ENCODE measurements at places on chromosomes 12 and 14.

DNA sequence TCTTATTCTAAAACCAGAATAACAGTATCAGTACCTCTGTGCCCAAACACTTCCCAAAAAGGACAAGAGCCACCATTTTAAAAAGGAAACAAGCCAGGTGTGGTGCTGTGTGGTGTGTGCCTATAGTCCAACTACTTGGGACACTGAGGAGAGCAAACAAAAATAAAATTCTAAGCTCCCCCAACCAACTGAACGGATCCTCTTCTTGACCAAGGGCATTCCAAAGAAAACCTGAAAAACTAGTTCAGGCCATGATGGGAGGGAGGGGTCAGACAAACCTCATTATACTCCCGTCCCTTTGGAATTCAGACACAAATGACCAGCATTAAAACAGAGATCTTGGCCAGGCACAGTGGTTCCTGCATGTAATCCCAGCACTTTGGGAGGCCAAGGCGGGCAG is 20.5 kb downstream of the SLC11A2 start:
- DNase-seq: no peak

- DNase-seq: no peak
Measured at GRCh38 chr12:56021889-56022497, 1.1 kb downstream of the IKZF4 start.

DNA sequence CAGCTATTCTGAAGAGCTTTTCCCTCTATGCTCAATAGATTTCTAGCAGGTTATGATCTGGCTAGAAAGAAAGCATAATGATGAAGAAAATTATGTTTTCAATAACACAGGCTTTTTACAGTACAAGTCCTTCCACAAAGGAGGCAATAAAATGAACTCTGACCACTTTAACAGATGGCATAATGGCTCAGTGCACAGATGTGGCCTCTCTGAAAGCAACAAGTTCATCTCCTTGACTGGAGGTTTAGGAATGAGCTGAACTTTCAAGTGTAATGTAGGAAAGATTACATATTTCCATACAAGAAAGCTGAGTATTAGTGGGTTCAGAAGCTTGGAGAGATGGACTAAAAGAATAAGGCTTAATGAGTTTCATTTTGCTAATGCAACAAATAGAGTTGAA is 147.4 kb downstream of the EFCAB11 start:
- no peak for DNase-seq

- DNase-seq: no peak
Measured at GRCh38 chr14:35047976-35048513, 2.0 kb downstream of the FAM177A1 start.

- no peak for DNase-seq
Measured at GRCh38 chr12:62841846-62842245, 93.1 kb downstream of the PPM1H start.

GRCh38 chr12:106358396-106359241 is 1.1 kb downstream of the POLR3B start:
- DNase-seq: no peak

GRCh38 chr14:92510972-92511371 is 2.6 kb upstream of the RIN3 start:
- DNase-seq: no peak

DNA sequence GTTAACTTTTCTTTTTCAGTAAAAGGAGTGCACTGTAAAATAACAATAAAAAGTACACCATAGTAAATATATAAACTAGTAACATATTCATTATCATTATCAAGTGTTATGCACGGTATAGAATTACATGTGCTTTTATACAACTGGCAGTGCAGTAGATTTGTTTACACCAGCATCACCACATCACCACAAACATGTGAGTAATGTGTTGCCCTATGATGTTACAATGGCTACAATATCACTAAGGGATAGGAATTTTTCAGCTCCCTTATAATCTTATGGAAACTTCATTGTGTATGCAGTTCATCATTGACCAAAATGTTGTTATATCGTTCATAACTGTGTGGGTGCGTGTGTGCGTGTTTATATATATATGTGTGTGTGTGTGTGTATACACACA is 23.5 kb upstream of the NEDD1 start:
- no peak for DNase-seq

DNA sequence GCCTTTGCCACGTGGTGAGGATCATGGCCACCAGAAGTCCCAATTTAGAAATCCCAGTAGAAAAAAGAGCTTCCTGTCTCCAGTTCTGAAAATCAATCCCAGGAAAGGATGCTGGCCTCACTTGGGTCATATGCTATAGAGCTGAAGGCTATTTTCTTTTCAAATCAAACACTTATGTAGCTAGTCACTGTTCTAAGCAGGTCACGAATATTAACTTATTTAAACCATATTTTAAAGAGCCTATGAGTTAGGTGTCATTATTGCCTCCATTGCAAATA is 97.5 kb downstream of the VCPKMT start:
- DNase-seq: no peak

- no peak for DNase-seq
Measured at GRCh38 chr14:36365766-36366165, 45.3 kb upstream of the MBIP start.

GRCh38 chr12:47147739-47148138 is 68.0 kb upstream of the AMIGO2 start:
- no peak for DNase-seq

- no peak for DNase-seq
Measured at GRCh38 chr12:46490635-46491034, 118.1 kb upstream of the SLC38A2 start.

GRCh38 chr14:51609251-51609954 is 42.3 kb upstream of the FRMD6 start:
- DNase-seq: no peak

DNA sequence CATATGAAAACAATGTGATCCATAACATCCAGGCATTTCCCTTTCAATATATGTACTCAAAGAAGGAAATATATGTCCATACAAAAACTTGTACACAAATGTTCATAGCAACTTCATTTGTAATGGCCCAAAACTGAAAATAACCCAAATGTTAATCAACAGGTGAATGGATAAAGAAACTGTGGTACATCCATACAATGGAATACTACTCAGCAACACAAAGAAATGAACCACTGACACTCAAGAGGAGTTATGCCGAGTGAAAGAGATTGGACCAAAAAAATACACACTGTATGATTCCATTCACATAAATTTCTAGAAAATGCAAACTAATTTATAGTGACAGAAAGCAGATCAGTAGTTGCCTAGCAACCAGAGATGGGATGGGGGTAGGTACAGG is 30.3 kb upstream of the GXYLT1 start:
- DNase-seq: no peak

DNA sequence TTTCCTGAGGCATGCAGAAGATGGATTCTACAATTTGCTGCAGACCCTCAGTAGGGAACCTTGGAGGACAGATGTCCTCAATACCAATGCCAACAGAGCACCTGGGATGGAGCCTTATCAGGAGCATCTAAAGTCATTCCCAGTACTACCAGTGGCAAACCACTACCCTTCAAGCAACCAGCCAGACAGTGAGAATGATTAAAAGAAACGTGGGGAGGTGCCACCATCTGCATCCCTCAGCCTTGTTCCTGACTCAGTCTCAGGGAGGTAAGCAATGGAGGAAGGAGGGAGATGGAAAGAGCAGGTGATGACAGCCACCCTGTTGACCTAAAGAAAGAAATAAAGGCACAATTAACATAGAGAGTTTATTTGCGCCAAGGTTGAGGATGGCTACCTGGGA is 175.2 kb upstream of the GRIN2B start:
- no peak for DNase-seq

- DNase-seq: no peak
Measured at GRCh38 chr12:51405801-51406207, 14.6 kb upstream of the GALNT6 start.

- no peak for DNase-seq
Measured at GRCh38 chr12:20213723-20214625, 154.4 kb upstream of the PDE3A start.

DNA sequence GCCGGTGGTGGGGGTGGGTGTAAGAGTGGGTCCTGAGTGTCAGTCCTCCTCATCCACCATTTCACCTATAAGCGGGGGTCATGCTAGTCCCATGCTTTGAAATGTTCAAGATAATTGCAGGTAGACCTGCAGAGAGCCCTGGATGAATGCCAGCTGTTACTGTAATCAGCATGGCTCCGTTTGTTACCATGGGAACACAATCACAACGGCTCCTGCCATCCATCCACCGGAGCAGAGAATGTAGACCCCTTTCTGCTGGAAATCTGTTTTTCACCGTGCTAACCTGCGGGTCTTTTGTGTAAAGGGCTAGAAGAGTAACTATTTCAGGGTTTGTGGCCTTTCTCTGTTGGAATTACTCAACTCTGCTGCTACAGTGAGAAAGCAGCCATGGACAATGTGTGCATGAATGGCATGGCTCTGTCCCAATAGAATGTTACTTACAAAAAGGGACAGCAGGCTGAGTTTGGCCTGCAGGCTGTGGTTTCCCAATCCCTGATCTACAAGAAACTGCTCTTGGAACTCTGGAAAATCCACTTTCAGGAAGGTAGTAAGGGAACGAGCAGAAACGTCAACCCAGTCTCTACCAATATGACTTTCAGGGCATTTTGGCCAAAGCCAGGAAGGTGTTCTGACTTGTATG is 36.1 kb downstream of the KCTD10 start:
- DNase-seq: no peak

DNA sequence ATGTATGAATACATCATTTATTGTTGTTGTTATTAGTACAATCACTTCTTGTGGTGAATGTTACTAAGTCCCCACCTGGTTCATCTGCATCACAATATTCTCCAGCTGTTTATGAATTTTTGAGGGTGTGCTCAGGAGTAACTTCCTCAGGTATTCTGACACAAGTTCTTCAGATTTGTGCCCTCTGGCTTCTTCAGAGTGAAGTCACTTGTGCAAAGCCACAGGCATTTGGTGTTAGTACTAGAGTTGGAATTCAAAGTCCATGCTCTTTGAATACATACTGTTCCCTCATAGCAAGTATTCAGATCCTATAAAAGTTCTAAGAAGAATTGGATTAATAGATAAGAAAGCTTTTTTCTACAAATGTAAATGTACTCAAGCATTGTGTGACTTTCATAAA is 150.3 kb upstream of the AVPR1A start:
- DNase-seq: no peak

DNA sequence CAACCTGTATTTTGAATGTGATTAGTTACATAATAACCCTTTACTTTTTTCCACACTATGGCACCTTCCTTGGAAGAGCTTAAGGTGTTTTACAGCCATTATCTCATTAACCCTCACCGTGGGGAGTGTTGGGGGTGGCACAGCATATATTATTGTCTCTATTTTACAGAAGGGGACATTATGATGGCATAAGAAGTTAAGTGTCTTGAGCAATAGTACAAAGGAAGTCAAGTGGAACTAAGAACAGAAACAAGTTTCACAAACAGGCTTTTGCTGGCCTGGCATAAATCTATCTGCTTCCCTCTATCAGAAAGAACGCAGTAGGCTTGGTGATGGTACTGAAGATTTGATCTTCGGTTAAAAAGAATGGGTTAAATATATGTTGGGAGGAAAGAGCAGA is 169.7 kb upstream of the OTX2 start:
- no peak for DNase-seq

GRCh38 chr12:39352471-39353017 is 90.4 kb downstream of the KIF21A start:
- no peak for DNase-seq

- no peak for DNase-seq
Measured at GRCh38 chr12:106493531-106493930, 89.3 kb upstream of the RFX4 start.

- no peak for DNase-seq
Measured at GRCh38 chr14:74671789-74672188, 41.1 kb downstream of the AREL1 start.

DNA sequence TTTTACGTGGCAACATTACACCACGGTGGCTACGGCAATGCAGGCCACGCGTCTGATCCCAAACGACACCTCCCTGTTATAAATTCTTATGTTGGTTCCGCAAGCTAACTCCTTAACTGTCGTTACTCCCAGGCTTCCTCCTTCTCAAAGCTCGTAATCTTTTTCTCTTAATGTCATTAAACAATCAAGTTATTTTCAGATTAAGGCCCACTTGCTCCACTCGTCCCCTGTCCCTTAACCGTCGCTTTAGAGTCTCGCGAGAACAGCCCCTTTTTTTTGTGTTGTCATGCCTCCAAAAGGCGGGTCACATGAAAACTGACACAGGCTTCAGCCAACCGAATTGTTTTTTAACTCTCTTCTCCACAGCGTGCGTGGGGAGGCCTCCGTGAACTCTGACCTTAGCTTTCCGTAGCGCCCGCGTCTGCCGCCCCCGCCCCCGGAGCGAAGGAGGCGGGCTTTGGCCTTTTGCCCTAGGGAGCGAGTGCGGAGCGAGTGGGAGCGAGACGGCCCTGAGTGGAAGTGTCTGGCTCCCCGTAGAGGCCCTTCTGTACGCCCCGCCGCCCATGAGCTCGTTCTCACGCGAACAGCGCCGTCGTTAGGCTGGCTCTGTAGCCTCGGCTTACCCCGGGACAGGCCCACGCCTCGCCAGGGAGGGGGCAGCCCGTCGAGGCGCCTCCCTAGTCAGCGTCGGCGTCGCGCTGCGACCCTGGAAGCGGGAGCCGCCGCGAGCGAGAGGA is at the start of gene CAND1:
Gene CAND1 (plus strand): TSS at position 463 of the 737 bp plus-strand sequence. CDS start 360 bp downstream, outside the sequence.
- peak; percentile 91 for DNase-seq

DNA sequence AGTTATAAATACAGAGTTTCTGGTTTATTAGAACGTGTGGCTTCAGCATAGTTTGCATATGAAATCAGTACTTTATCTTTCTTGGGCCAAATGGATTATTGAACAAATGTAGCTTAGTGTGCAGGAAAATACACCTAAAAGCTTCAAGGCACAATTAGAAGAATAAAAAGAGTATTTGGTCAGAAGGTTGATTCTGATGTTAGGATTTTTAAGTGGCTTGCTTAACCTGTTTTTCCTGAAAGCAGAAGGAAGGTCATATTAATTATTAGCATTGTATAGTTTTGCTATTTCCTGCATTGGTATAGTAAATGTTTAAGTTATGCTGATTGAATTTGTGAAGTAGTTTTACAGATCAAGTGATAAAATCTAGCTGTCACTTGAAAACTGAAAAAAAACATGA is 31.0 kb upstream of the GNS start:
- DNase-seq: no peak

- no peak for DNase-seq
Measured at GRCh38 chr12:69662764-69663163, 36.3 kb downstream of the BEST3 start.

DNA sequence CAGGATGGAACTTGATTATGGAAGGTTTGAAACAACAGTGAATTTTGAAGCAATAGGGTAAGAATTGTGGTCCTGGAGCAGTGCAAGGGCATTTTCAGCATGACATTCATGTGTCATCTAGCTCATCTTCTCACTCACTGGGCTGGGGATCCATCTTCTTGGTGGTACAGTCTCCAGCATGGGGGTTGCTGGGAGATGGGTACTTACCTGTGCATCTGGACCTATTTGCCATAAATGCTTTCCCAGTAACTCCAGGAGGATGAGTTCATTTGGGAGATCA is 7.2 kb downstream of the HSP90AA1 start:
- no peak for DNase-seq
